Activated naive CD4-positive, alpha-beta T cell treated with anti-CD3 and anti-CD28 coated beads for 36 hours (primary cell): ENCODE measurements at places on chromosomes 13 and 19. TPM values are rescaled to one million over a fixed set of nuclear protein-coding genes. Genes with fewer than 3 reads are reported as not detected.

The CCNA1 gene
- 0.17 TPM for total RNA-seq

The MRPL4 gene
- total RNA-seq = 115 TPM

DNA sequence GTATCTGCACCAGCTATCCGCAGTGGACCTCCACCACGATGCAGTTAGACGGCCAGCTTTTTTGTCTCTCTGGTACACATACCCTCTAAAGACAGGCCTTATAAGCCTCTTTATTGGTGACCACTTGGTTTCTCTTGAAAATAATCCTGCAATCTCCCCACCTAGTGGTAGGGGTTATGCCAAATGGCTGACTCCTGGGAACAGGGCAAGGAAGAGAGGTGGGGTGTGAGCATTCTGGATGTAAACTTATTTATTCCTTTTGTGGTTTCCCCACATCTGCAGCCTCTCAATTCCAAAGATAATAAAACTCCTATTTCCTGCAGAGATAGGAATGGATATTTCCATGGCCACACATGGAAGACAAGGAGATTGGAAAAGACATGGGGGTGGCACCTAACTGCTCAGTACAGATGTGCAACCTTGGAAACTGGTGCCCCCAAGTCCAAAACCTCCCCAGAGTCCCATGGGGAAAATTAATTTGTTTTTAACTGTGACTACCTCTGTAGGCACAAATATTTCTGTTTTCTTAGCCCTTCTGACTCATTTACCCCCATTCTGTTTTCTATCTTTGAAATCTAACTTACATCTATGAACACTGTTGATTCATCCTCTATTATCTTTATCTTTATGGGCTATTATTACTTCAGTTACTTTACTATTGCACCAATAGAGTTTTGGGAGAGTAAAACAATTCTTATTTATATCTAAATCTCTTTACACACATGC lies 112.7 kb upstream of the TSHZ3 start:
- no peak overlapping the region for H3K27ac ChIP-seq
- H3K4me1 ChIP-seq = no peaks in the 10 kb centered on the region
- no peaks in the 10 kb centered on the region for H3K27me3 ChIP-seq

DNA sequence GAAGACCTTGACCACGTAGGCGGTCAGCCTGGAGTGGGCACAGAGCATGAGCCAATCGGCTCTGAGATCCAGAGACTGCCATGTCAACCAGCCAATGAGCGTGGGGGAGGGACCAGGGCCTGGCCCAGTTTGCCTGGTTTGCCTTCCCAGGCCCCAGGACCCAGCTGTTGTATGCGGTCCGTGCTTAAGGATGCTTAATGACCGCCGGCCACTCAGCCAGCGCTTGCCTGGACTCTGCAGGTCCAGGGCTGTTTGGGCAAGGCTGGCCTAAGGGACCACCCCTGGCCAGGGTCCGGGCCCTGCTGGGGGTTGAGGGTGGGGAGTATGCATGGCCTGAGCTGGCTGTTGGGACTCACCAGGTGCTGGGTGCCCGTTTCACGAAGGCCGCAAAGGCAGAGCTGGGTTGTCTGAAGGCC lies 23.1 kb upstream of the TNFSF14 start:
- H3K27ac ChIP-seq = no peak overlapping the region
- no peak overlapping the region for H3K4me3 ChIP-seq

DNA sequence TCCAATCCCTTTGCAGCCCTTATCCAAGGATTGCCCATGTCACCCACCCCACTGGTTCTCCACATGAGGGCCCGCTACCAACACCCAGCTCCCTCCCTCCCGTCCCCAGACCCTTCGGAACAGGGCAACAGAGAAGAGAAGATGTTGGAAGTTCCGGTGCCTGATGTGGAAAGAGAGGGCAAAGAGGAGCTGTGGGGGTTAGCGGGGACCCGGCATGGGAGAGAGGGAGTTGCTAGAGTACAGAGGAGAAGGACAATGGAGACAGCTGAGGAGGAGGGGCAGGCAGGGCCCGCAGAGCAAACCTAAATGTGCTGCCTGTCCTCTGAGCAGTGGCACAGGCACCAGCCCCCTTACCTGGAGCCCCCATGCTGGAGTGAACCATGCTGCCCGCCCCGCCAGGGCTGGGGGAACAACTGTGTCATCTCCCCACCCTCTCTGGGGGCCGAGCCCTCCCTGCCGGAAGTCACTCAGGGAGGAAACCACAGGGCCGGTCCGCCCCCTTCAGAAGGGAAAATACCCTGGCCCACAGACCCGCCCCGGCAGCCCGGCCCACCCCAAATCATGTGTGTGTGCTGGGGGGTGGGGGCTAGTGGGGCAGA lies at the start of gene POU2F2:
Gene POU2F2 (minus strand): TSS at position 417 of the 599 bp plus-strand sequence. CDS start 35 bp downstream, at position 382.
- no peaks in the 10 kb centered on the region for H3K27me3 ChIP-seq
- peaks cover 64% of the 10 kb centered on the region for H3K4me1 ChIP-seq
- H3K36me3 ChIP-seq = no peaks in the 10 kb centered on the region
- peak within 1 kb of the TSS; percentile 86 for H3K27ac ChIP-seq

DNA sequence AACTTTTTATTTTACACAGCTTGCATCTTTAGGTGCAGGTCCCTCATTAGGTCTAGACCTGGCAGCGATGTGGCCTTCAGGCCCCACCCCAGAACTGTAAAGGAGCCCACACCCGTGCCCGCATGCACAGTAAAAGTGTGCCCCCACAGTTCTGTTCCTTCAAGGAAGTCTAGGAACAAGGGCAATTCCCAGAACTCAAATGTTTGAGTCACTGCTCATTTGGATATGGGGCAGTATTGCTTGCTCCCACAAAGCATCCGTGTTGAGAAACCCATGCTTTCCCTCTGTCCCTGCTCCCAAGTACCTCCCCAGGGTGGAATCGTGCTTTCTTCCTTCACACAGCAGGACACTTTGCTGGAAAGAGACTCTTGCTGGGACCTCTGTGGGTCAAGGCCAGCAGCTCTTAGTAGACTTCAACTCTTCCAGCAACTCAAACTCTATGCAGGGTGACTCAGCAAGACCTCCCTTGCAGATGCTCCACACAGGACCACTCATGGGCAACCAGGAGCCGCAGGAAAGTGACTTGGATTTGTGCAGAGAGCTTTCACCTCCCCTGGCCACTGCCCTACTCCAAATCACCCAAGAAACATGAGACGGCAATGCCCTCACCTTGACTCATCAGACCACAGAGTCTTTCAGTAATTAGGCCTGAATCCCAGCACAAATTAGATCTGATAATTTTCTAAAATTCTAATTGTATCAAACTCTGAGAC lies 12.3 kb downstream of the SLC7A1 start:
- peaks cover 69% of the 10 kb centered on the region for H3K4me1 ChIP-seq
- H3K27me3 ChIP-seq = no peaks in the 10 kb centered on the region
- DNase-seq = no peak

DNA sequence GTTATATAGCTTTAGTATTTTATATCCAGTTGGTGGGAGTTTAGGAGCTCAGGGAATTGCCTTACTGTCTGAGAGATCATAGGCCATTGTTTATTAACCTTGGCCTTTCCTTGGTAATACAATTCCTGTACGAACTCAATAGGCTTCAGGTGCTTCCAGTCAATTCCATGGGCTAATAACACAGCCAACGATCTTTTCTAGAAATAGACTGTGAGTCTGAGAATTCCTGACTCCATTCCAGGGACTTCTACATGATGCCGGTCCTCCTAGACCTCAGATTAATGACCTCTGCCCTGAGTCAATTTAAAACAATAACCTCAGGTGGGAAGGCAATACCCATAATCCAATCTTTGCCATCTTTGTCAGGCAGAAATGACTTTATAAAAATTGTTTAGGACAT lies 39.6 kb upstream of the KLF12 start:
- no peaks in the 10 kb centered on the region for H3K4me1 ChIP-seq
- DNase-seq = no peak
- no peak overlapping the region for H3K4me3 ChIP-seq
- H3K36me3 ChIP-seq = no peaks in the 10 kb centered on the region
- H3K27me3 ChIP-seq = no peaks in the 10 kb centered on the region

GRCh38 chr19:50311723-50312635 lies 17.2 kb downstream of the KCNC3 start:
- peaks cover 14% of the 10 kb centered on the region for H3K4me1 ChIP-seq
- no peak overlapping the region for H3K4me3 ChIP-seq
- H3K27me3 ChIP-seq = peaks cover 73% of the 10 kb centered on the region
- no peak for DNase-seq
- no peaks in the 10 kb centered on the region for H3K36me3 ChIP-seq
- H3K27ac ChIP-seq = no peak overlapping the region

- no peak for DNase-seq
- peak overlapping the region; percentile 97 for H3K4me3 ChIP-seq
- H3K27ac ChIP-seq = peak overlapping the region; percentile 93
- H3K4me1 ChIP-seq = peaks cover 63% of the 10 kb centered on the region
Measured at GRCh38 chr13:114127473-114128347, 4.7 kb downstream of the RASA3 start.

- no peak overlapping the region for H3K4me3 ChIP-seq
- no peaks in the 10 kb centered on the region for H3K36me3 ChIP-seq
- DNase-seq = no peak
- H3K27ac ChIP-seq = no peak overlapping the region
Measured at GRCh38 chr13:72113076-72113475, 246.1 kb upstream of the DACH1 start.
